ENCODE measurements at places on chromosomes 6 and 20.

- DNase-seq, result no peak
Observed at GRCh38 chr20:16017656-16018055, 555.6 kb downstream of the KIF16B start.

- no peak for DNase-seq
Observed at GRCh38 chr20:43379239-43379917, 78.3 kb upstream of the SRSF6 start.

GRCh38 chr20:49882171-49882970, 33.0 kb downstream of the SPATA2 start:
- no peak for DNase-seq

GRCh38 chr6:112109262-112109661, 21.9 kb downstream of the FAM229B start:
- peak; percentile 59 for DNase-seq

DNA sequence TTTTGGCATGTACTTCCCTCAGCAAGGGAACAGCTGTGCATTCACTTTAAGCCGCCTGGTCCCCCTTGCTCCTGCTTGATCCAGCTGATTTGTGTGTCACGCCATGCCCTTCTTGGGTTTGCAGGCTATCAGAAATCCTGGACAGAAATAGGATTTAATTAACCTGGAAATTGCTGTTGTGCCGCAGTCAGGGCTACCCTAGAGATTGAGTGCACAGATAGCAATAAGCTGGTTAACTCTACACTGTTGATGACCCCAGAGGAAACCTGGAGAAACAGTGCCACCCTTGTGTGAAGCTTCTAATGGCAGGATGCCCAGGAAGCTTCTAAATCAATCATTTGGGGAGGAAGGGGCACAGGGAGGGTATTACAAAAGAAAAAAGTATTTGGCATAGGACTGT, 199.0 kb downstream of the JARID2 start:
- DNase-seq, result peak; percentile 80

- DNase-seq, result no peak
Observed at GRCh38 chr6:42599558-42599957, 35.7 kb downstream of the UBR2 start.

DNA sequence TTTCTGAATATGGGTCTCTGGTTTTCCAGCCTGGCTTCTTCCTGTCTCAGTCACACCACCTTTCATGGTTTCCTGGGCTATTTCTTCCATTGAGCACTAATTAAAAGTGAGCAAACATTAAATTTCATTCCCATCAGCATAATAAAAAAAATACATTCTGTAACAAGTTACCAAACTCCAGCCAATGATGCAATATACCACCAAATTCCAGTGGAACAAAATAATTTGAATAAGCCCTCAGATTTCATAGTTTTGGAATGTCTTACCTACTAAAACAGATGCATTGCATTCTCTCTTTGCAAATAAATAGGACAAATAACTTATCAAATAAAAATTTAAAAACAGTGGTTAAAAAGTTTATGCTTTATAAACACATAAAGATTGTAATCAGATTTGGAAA, 97.8 kb upstream of the PRDM1 start:
- DNase-seq, result no peak

DNA sequence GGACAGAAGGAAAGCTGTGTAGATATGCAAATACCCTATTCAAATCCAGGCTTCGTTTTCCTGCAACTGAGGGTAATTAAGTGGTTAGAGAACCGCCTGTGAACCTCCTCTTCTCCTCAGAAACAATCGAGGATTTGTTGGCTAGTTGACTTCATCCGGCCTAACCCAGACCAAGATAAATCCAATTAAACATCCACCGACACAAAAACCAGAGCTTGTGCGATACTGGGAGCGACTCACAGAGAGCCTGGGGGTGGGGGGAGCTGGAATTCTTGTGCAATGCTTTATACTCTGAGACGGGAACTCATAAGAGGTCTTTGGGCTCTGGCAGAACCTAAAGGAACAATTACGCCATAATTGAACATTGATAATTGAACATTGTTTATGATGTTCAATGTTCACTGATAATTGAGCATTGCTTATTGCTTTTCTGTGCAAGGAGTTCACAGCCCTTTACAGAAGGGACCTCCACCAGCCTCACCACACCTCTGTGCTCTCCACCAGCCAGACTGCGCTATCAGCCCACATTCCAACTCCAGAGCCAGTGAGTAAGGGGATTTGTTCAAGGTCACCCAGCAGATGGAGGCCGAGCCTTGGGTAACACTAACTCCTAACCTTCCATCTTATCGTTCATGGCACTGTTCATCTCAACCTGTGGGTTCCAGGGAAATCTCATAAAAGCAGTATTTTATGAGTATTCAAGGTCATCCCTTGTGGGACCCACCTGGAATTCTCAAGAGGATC, 429.6 kb upstream of the JARID2 start:
- DNase-seq, result peak; percentile 22

- peak; percentile 22 for DNase-seq
Observed at GRCh38 chr6:130849594-130849993, 22.4 kb downstream of the SMLR1 start.

GRCh38 chr6:41577356-41578216, 31.4 kb downstream of the FOXP4 start:
- DNase-seq, result no peak

DNA sequence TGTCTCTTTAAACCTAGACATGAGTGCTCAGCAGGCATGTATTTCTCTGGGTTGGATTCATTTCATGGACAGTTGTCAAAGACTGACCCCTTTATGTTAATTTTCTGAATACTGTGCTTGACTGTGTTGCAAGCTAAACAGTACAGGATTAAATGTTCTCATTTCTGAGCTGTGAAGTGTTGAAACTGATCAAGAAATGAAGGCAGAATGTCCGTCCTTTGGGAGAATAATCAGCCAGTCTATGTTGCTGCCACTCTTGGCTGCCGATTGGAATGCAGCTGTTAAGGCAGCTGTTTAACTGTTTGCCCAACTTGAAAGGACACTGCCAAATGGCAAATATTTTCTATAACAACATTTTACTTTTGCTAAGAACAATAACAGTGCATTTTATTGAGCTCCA, 87.3 kb downstream of the CEP57L1 start:
- peak; percentile 94 for DNase-seq

- DNase-seq, result no peak
Observed at GRCh38 chr6:89015971-89016370, 52.6 kb upstream of the RNGTT start.

GRCh38 chr20:53294804-53295203, 298.8 kb downstream of the ZNF217 start:
- no peak for DNase-seq

DNA sequence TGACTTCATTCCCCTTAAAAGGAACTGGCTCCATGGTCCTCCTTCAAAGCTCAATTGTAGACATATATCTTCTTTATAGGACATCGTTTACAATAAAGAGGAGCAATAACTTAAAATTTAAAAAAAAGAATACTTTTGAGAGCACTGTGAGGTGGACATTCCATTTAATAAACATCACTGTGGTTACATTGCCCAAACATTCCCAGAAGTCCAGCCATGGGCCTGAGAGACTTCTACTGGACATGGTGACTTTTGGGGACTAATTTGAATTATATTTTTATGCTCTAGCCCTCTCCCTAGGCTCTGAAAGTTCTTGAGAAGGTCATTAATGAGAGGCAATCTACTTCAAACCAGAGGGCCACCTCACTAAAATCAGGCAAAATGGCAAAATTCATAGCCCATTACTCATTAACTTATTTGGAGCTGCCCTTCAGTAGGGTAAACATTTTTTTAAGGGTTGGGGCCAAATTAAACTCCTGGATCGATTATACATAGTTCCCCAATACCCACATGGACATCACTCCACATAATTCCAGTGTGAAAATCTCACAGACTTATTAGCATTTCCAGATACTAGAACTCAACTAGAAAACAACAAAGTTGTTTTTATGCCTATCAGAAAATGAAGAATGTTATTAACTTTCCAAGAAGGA, 17.1 kb downstream of the ISM1 start:
- DNase-seq, result no peak

- no peak for DNase-seq
Observed at GRCh38 chr20:34945315-34946077, 10.1 kb downstream of the GSS start.

DNA sequence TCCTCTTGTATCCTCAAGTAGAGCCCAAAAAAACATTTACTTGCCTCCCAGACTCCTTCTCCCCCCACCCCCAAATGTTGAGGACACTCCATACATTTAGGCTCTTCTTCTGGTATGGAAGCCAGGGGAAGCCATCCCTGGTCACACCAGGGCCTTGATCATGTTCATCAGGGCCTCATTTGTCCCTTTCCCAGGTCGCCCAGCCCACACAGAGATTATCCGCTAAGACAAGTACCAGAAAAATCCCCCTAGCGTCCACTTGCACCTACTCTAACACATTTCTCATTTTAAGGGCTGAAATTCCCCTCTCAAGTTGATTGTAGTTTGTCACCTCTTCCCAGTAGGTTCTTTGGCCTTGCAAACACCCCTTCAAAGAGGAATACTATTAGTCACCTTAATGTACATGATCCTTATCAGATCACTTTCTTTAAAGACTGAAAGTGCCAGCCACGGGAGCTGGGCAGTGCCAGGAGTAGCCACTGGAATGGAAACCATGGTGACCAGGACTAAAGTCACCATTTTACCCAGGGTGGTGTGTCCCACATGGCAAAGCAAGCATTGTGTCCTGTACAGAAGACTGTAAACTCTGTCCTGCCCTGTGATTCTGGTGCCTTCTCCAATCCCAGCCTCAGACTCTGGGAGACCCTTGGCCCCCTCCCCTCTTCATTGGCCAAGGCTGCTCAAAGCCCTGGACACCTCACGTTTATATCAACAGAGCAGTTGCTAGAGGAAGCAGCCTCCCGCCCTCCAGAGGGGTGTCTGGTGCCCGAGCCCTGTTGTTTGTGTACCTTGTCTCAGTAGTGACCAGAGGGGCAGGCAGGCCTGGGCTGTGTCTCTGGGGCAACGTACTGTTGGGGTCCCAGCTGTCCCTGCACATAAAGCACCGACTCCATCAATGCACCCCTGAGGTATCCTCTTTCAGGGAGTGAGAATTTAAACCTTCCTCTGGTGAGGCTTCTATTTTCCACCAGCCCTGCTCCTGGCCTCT, 5.0 kb upstream of the APOBEC2 start:
- DNase-seq, result peak; percentile 83

DNA sequence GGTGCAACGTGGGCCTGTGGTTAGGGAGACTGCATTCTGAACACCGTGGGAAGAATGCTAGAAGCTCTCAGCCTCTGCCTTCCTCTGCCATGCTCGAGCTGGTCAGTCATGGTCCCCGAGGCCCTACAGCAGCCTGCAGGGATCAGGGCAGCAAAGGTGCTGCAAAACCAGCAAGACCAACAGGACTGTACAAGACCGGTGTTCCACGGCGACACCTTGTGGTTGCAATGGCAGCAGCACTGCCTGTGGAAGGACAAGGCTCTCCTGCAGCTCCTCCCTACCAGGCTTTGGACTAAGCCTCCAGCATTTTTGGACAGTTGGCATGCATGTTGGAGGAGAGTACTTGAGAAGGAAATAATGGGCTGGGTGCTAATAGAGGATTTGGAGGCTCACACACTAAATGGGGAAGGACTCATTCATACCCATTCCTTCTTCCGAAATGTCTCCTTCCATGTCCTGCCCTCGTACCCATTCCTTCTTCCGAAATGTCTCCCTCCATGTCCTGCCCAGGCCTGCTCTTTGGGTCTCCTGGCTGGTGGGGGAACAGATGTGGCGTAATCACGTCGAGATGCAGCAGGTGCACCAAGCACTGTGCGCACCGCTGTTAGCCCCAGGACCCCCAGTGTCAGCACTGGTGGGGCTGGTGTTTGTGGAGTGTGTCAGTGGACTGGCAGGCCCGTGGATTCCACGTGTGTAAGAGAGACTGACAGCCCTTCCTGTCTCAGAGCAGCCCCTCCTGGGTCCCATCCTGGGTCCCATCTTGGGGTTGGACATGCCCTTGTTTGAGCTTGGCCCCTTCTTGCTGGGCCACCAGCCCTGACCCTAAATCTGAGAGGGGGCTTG, 18.6 kb upstream of the MYT1 start:
- no peak for DNase-seq

DNA sequence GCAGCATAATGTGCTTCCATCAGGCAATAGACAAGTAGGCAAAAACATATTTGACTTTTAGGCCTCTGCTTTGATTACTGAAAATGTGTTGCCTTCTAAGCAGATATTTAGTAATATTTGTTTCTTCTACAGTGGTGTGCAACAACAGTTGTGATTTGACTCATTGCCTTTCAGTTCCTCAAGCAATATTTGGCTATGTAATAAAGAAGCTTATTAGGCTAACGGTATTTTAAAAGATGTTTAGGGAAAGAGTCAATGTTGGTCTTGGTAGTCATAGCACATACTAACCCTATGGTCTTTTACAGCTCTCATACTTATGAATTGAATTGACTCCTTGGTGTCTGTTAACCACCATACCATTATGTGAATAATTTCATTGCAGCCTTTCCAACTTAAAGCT, 124.1 kb downstream of the GRIK2 start:
- DNase-seq, result no peak

DNA sequence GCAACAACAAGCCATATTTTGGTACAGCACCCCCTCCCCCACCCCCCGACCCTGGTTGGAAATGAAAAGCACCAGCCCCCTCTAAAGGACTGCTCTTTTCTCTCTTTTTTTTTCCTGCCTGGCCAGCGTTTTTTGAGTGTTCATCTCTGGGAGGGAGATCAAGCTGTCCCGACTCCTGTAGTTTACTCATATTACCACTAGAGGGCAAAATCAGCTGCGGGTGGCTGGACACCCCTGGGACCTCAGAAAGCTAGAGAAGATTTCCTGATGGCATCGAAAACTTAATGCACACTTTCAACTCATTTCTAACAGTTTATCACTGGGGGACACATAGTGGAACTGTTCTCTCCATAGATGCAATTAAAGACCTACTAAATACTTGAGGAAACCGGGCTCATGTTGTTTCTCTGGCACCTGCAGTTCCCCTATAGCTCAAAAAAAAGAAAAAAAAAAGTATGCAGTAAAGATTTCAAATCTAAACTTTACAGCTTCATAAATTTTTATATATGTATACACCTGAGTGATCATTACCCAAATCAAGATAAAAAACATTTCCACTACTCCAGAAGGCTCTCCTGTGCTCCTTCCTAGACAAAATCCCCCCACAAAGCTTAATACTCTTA, 24.4 kb downstream of the CNBD2 start:
- DNase-seq, result peak; percentile 85

DNA sequence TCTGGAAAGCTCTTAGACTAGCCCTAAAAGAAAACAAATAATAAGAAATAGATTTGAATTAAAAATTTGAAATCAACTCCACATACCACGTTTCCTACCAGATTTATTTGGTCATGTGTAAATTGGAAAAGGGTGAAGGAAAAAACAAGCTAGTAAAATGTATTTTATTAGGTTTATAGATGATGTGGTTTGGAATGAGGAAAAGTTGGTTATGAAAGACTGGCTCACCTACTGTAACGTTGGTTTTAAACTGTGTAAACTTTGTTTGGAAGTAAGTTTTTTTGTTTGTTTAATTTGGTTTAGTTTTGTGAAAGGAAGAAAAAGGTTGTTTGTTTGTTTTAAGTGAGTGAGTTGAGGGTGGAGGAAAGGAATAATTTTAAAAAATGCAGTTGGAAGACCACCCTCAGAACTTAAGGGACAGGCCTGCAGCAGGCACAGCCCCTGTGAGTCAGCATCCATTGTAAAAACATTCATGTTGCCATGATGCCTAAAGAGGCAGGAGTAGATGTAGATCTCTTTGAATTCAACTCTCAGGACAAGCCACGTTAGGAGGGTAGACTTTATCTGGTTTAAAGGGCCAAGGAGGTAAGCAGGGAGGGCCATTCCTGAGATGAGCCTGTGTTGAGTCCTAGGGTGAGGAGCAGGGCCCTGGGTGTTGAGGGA, 93.7 kb upstream of the SCGN start:
- DNase-seq, result no peak

- no peak for DNase-seq
Observed at GRCh38 chr6:165426892-165427291, 117.5 kb upstream of the C6orf118 start.
